ENCODE measurements at places on chromosomes 5 and 9. TPM values are rescaled to one million over a fixed set of nuclear protein-coding genes. Genes with fewer than 3 reads are reported as not detected.
A peak's percentile ranks its signal among the peaks of the same experiment; 100 is the strongest.

GRCh38 chr5:112349371-112349770, 69.7 kb downstream of the EPB41L4A start:
- DNase-seq: no peak

- DNase-seq: no peak
These were observed 7.2 kb downstream of the ALDH7A1 start for GRCh38 chr5:126587551-126588390.

GRCh38 chr9:8362250-8362649, 562.7 kb upstream of the DMAC1 start:
- DNase-seq: no peak

DNA sequence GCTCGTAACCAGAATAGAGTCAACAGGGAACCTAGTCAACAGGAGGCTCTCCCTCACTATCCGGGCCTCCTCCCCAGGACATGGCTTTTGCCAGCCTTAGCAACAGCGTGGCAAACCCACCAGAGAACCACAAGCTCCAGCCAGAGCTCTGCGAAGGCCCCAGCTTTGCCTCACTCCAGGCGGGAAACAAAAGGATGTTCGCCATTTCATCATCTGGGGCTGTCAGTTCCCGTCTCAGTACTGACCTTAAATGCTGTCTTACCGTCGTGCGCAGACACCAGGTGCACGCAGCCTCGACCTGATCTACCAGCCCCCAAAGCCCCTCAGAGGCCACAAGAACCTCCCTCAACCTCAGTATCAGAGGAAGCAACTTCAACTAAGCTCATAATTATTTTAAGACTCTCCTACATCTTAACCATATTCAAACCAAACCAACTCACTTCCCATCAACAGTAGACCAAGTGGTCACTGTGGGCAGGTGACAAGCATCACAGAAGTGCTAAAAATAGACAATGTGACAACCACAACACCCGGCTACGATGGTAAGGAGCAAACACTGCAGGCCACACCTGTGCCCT, 71.4 kb downstream of the SEMA4D start:
- DNase-seq: no peak

DNA sequence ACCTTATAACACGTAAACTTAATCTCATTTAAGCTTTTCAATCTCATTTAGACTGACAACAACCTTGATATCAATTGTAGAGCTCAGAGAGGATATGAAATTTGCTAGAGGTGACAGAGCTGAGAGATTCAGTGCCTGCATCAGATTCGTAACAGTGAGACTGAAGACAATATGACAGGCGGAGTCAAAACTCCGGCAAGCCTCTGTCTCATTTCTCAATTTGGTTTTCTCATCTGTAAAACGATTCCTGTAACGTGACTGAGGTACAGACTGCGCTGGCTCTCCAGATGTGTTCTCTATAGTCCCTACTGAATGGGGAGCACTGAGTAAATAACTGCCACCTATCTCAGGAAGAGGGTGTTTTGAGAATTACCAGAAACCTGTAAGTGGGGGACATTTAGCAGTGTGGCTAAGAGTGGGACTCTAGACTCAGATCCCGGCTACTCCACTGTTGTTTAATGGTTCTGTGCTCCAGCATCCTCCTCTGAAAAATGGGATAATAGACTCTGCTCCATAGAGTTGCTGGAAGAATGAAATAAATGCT, 3.0 kb upstream of the MCIDAS start:
- DNase-seq: no peak

DNA sequence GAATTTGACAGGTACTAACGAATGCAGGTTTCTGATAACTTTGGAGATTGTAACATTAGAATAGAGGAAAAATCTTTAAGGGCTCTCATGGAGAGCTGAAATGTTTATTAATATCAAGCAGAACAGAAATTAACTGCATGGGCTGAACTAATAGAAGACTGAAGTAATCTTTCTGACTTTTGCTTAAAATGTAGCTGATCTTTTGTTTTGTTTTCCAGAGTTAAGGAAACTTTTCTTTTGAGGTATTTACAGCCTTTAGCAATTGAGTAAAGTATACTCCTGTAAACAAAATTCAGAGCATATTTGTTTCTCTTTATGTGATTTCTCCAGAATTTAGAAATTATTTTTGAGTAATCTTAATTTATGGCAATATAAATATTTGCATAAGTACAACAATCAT, 43.9 kb downstream of the SHC3 start:
- DNase-seq: no peak

DNA sequence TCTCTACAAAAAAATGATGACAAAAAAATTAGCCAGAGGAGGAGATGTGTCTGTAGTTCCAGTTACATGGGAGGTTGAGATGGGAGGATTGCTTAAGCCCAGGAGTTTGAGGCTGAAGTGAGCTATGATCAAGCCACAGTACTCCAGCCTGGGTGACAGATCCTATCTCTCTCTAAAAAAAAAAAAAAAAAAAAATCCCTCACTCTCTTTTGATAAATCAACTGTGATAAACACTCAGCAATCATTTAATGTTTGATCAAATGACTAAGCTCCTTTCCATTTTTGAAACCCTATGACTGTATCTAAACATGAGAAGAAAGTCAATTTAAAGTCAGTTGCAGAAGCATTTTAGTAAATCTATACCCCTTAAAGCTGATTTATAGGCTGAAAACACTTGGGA, 112.1 kb upstream of the IL6ST start:
- DNase-seq: no peak

GRCh38 chr5:7828269-7828668, 22.7 kb downstream of the CFAP90 start:
- no peak for DNase-seq

DNA sequence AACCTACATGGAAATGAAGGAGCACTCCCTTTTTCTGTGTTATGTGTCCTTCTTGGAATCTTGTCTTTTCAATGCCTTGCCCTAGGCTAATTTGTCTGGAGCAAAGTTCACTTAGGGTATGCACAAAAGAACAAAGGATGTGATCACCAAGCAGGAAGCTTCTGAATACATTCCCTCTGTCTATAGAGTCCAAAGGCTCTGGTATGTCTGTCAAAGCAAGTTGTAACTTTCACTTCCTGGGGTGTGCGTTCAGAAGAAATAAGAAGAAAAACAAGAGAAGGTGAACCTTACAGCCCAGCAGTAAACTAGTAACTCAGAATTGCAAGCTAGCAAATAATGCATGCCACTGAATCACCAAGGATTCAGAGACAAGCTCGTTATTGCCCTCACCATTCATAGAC, 31.7 kb upstream of the CDH6 start:
- peak; percentile 20 for DNase-seq

GRCh38 chr5:64487283-64487682, 18.5 kb upstream of the RGS7BP start:
- DNase-seq: no peak

- no peak for DNase-seq
These were observed 107.7 kb downstream of the GDA start for GRCh38 chr9:72256931-72257330.

DNA sequence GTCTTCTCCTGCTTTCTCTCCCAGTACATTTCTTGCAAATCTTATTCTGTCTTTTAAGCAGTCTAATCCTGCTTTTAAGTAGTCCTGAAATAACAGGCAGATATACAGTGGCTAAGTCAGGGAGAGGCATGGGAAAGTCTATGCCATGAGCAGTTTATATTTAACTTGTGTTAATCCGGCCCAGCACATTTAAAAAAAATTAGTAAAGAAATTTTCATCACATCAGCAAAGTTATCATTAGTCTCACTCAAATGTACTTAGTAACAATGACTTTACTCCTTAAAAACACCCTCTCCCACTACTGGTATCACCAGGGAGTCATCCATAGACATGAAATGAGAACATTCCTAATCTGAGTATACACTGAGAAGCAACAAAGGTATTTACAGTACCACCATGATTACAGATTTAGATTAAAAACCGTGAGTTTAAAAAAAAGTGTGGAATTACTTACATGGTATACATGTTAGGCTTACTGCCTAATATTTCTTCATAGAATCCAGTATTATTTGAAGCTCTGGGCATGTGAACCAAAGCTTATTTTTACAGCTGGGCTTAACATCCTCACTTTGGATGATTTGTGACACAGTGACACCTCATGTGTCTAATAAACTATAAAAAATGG, 75.9 kb upstream of the DAB2 start:
- DNase-seq: no peak

- no peak for DNase-seq
These were observed 342.4 kb downstream of the RASEF start for GRCh38 chr9:82720515-82720914.

GRCh38 chr9:113858282-113858681, 17.8 kb upstream of the ZNF618 start:
- no peak for DNase-seq

- DNase-seq: no peak
These were observed 467.1 kb upstream of the ST8SIA4 start for GRCh38 chr5:101370181-101370580.

DNA sequence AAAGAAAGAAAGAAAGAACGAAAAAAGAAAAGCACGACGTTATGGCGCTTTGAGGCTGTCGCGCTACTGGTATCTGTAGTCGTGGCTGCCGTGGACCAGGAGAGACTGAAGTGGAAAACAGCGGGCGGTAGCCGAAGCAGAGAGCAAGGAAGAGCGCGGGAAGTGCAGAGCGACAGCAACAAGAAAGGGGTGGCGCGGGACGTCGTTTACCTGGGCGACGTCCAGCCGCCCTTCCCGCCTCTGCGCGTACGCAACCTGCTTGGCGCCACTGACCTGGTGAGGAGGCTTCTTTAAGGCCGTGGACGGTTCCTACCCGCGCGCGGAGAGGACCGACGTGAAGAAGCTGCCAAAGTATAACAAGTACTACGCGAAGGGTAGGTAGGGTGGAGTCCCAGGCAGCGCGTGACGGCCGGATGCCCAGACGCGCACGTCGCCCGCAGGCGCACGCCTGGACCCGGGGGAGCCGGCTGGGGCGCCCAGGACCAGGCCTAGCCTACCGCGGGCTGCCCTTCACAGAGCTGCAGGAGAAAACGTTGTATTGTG, 15.4 kb downstream of the CCL28 start:
- peak; percentile 50 for DNase-seq

DNA sequence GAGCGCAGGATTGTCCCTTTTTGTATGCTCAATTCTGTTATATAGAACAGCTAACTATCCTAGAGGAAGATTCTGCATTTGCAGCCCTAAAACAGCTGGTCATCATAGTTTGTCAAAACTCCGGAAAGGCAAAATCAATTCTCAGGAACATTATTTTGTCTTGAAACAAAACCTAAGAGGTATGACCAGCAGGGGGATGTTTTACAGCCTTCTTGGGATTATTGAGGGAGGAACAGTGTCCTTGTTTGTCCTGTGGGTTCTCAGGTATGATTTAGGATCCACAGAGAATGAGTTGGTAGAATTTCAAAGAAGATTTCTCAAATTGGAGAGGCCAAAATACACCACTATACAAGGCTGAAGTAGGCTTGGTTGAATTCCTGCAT, 136.4 kb downstream of the ZSWIM6 start:
- DNase-seq: no peak

DNA sequence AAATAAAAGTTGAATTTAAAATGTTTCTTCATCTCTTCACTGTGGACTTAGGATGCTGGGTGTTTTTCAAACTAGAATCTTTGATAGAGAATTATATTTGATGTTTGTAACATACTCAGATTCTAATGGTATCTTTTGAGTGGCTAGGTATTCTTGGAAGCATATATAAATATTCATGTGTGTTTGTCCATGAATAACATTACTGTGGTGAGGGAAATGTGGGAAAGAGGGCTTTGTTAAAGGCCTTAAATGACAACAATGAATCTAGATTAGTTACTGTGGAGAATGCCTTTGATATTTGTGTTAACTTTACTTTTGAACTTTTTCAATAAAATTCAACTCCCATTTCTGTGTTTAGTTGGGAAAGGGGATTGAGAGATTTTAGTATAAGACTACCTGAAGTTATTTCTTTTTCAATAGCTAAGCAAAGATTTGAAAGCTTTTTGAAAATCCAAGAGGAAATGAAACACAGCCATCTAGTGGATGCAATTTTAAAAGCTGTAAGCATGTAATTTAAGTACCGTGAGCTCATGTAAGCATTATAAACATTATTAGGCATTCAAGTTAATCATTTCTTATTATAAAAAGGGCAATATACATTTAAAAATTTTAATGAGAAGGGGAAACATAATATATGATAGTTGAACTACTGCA, 69.6 kb downstream of the CCDC171 start:
- DNase-seq: no peak

DNA sequence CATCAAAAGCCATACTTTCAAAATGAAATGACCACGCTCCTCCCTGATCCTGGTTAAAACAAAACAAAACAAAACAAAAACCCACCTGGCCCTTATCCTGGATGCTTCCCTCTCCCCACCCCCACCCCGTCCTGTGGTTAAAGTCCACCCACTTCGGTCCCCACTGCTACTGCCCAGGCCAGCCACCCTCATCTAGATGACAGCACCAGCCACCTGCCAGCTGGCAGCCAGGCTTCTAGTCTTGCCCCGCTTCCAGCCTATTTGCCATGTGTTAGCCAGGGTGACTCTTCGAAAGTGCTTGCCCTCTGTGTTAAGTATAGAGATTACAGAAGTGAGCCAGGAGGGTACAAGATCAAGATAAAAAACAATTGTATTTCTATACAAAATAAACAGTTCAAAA, 27.5 kb upstream of the NCS1 start:
- DNase-seq: no peak

GRCh38 chr5:17895288-17896033, 261.2 kb downstream of the TAF11L14 start:
- no peak for DNase-seq

DNA sequence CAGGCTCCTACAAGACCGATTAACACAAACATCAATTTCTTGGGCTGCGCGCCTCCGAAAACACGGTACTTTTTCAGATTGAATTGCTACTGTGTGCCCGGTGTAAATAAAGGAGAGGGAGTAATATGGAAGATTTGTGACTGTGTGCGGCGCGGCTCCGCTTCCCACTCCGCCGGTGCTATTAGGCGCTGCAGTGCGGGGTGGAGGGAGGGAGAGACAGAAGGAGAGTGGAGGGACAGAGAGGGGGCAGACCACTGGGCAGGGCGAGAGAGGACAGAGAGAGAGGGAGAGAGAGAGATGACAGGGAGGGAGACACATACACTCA, 24.7 kb upstream of the RNU6ATAC start:
- no peak for DNase-seq

GRCh38 chr5:42605490-42605889, 151.1 kb upstream of the CCDC152 start:
- DNase-seq: no peak

NRG2 gene
- 14.5 TPM for total RNA-seq

LRRC14B gene
- total RNA-seq: not detected

ORM2 gene
- 2.8 TPM for total RNA-seq

SLC46A2 gene
- total RNA-seq: 0.14 TPM

BHMT2 gene
- total RNA-seq: 11.0 TPM

OBP2B gene
- not detected for total RNA-seq

PTGS1 gene
- total RNA-seq: 24.1 TPM

UGCG gene
- 44.6 TPM for total RNA-seq

PALM2AKAP2 gene
- 10.1 TPM for total RNA-seq

SH3RF2 gene
- total RNA-seq: 106 TPM

MYOZ3 gene
- 2.2 TPM for total RNA-seq

GRXCR2 gene
- total RNA-seq: not detected

FGF10 gene
- total RNA-seq: 3.5 TPM
